ENCODE measurements at places on chromosomes 5 and 9. TPM values are rescaled to one million over a fixed set of nuclear protein-coding genes. Genes with fewer than 3 reads are reported as not detected.

The LRRC26 gene
- polyA plus RNA-seq = not detected

The ZDHHC11 gene
- 12.0 TPM for polyA plus RNA-seq

The SLCO6A1 gene
- polyA plus RNA-seq = not detected

The PCDHA9 gene
- polyA plus RNA-seq = 0.08 TPM

- DNase-seq = no peak
Measured at GRCh38 chr5:55232271-55232984, 980 bp downstream of the CCNO start.

DNA sequence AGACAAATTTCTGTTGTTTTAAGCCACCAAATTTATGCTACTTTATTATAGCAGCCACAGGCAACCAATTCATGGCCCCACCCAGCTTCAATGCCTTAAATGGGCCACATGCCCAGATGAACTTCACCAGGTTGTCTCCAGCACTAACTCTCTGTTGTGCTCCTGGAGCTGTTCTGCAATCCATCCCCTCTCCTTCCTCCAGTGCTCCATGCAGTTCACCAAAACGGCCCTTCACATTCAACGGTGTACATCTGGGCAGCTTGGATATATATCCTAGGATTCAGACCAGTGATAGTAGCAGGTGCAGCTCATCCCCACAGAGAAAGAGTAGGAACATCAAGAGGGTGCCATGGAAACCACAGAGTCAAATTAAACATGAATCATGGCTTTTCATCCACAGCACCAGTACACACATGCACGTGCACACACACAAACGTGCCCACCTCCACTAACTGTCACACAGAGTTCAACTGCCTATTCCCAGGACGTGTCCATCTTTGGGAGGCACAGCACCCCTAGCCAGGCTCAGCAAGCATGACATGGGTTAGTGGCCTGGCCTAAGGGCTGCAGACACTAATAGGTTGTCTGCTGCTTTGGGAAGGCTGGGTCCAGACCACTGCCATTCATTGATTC, 134.5 kb downstream of the MED10 start:
- no peak for DNase-seq

GRCh38 chr5:128472036-128472435, 66.0 kb downstream of the FBN2 start:
- no peak for DNase-seq

- DNase-seq = no peak
Measured at GRCh38 chr9:16690205-16690604, 180.3 kb downstream of the BNC2 start.

GRCh38 chr5:2797160-2797559, 45.7 kb upstream of the IRX2 start:
- no peak for DNase-seq

DNA sequence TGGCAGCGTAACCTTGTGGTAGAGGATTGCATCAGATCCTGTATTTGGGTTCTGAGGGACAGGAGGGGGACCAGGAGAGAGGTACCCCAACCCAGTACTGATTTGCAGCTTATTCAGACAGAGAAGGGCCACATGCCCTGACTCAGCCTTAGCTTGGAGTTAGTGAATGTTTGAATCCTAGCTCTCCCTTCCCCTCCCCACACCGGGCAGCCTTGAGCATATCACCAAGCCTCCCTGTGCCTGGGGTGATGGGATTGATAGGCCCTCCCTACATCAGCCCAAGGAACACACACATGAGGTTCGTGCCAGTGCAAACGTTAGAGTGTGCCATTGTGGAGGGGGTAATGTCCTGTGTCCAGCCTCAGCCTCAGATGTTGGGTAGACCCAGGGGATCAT, 71.9 kb downstream of the AMBP start:
- DNase-seq = no peak

GRCh38 chr5:74226716-74227485, 413.6 kb downstream of the ENC1 start:
- no peak for DNase-seq

- DNase-seq = no peak
Measured at GRCh38 chr9:20742833-20743232, 58.8 kb downstream of the FOCAD start.

DNA sequence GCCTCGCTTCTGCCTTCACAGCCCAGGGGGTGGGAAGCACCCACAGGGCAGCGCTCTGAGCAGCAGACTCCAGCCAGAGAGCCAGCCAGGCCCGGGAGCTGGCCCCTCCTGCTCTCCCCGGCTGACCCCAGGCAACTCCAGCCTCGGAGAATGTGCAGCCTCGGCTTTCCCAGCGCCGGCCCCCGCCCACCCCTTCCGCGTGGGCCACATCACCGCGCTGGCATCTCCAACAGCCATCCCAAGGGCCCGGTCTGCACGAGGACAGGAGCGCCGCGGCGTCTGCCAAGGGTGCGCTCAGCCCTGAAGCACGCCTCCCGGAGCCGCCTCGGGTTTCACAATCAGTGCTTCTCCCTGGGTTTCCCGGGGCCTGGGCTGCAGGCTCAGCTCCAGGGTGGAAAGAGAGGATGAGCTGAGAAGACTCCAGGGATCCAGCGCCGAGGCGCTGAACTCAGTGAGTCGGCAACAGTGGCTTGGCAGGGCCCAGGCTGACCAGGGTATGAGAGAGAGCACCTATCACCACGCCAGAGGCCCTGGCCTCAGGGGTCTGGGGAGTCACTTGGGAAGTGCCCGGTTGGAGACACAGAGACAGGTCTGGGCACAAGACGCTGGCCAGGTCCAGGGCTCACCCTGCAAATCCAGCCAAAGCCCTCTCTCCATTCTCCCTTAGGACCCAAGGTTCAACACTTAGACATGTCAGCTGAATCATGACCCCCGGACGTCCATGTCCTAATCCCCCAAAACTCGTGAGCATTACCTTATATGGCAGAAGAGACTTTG, 79.6 kb downstream of the ADAMTS2 start:
- DNase-seq = peak; percentile 86

- DNase-seq = no peak
Measured at GRCh38 chr9:111957856-111958631, 61.4 kb downstream of the UGCG start.

GRCh38 chr5:17991775-17992174, 357.5 kb downstream of the TAF11L14 start:
- no peak for DNase-seq

DNA sequence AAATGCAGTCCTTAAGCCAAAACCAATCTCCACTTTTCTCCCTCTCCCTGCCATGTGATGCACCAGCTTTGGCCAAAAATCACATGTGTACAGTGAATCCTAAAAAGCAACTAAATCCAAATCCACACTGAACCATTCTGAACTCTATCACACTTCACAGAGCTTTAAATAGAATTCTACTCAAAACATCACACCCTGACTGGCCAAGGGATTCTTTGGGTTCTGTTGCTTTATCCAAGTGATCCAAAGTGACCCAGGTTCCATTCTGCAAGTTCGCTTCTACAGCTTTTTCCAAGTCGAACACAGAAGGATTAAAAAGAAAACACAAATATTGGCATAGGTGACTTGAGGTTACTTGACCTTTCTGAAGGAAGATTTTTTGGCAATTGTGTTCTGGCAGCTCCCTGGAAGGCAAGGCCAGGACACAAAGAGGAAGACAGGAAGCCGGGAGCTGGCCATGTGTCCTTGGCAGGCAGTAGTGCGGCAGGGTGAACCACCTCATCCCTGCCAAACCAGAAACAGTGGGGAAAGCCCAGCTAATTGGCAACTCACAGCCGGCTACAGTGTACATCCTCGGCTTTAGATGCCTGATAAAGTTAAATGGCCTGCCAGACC, 115.0 kb downstream of the NFIB start:
- no peak for DNase-seq

DNA sequence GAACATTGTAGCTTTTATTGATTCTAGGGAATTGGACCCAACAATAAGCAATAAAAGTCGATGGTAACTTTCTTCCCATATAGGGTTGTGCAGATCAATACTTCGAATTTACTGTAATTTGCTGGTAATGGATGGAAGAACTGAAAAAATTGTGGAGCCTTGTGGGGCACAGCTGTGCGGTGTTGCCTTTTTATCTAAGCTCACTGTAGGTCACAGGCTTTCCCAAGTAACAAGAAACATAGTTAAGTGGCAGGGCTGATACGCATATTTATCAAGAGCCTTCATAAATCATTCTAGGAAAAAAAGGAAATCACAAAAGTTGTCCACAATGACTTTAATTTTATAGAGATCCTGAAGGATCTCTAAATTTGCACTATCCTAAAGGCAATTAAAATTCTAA, 292.9 kb downstream of the MAST4 start:
- no peak for DNase-seq

- no peak for DNase-seq
Measured at GRCh38 chr9:34034698-34035065, 14.0 kb downstream of the UBAP2 start.

- DNase-seq = no peak
Measured at GRCh38 chr5:95530416-95530815, 24.4 kb downstream of the SKIC3 start.

GRCh38 chr9:29822458-29822857, 2249.2 kb upstream of the C9orf72 start:
- no peak for DNase-seq

GRCh38 chr5:150129454-150129812, 26.2 kb downstream of the PDGFRB start:
- no peak for DNase-seq

GRCh38 chr5:146440353-146440752, 6.8 kb upstream of the TCERG1 start:
- no peak for DNase-seq

DNA sequence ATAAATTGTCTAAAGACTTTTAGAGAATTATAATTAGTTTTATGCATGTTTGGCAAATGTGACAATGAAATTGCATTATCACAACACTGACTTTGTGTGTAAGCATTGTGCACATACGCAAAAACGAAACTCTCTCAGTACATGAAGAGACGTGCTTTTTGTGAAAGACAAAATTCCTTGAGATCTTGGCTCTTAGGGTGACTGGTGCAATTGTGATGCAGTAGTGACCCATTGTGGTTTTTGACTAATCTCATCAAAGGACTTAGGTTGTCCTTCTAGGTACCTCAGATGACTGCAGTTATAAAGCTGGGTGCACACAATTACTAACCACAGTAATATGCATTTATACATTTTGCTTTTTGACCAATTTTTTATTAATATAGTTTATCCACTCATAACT, 25.3 kb upstream of the TYRP1 start:
- no peak for DNase-seq

All from renal pelvis (tissue), 12 donors.